KBM-7 (cell line): ENCODE measurements at places on chromosomes 7 and 10.

DNA sequence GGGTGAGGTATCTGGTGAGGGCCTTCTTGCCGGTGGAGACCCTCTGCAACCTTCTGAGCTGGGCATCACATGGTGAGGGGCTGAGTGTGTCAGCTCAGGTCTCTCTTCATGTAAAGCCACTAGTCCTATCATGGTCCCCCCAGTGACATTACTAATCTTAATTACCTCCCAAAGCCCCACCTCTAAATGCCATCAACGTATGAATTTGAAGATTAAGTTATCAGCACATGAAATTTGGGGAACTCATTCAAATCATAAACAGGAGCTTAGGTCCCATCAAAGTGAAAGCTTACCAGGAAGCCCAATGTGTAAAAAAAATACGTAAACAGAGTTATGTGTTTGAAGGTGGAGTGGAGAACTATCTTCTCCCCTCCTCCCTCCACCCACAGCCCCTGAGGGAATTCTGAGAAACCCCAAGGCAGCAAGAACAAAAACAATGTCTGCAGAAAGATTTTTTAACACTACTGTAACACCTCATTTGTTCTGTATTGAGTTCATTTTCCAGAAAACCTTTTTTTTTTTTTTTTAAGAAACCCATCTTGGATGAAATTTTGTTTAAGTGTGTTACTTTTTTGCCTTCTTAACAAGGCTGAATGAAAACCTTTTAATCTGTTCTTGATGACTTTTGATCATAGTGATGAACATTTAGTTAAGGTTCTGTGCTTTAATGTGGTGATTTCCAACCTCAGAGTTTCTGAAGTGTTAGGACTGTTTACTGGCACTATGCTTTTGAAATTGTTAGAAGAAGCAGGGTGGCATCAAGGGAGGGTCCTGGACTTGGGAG is 19.1 kb upstream of the PCGF5 start:
- DNase-seq: no peak

DNA sequence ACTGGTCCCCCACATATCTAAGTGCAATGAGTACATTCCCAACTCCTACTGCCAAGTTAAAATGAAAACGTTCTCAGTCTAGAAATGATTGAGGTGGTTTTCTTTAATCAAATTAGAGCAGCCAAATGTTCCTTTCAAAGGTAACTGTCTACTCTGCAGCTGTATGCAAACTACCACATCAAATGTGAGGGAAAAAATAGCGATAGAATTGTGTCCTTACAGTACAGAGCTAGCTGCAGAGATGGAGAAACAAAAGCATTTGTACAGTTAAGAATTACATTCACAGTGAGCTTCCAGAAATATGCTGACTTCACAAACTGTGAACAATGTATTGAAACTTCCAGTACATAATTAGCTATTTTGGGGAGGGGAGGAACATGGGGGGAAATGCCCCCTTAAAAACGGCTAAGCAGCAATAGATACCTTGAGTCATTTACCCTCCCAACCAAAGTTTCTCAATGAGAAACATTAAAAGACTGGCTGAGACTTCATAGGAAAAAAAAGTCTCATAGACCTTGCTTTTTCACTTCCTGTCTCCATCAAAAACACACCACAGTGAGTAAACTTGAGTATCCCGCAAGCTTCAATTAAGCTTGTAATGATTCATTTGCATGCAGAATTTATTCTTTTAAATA is 22.9 kb downstream of the CDK6 start:
- no peak for DNase-seq

DNA sequence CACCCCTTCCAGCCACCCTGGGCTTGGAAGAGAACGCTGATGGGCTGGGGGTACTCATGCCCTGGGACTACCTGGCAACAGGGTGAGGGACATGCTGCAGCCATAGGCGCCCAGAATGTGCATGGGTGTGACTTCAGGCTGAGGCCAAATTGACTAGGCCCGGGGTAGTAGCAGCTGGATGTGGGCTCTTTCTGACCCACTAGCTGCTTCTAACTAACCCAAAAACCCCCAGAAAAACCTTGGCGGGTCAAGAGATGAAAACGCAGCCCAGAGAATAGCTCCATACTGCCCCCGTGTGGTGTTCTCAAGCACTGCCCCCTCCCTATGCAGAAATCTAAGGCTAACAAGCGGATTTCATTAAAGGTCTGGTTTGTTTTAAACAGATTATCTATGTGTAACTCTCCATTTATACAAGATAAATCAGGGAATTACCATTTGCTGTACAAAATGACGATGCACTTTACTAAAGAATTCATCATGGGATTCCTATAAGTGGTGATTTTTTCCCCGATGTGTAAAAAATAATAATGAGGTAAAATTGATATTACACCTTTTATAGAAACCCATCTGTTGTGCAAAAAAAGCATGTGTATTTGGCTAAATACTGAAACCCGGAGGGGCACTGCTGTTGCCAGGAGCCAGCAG is 4.2 kb downstream of the SMARCD3 start:
- peak; percentile 74 for DNase-seq

DNA sequence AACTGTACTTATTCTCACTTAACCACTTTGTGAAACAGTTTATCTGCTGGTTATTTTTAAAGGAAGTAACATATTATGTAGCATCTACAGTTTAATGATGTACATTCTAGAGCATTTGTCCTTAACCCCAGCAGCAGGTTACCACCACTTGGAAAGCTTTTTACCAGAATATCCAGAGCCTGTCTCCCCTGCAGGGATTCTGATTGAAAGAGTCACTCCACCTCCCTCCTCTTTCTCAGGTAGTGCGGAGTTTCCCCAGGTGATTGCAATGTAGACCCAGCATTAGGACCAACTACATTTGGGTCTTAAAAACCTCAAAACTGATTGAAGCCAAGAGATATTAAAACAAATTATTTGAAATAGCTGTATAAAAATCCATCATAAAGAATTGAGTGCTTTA is 53.1 kb downstream of the NRG3 start:
- no peak for DNase-seq

- peak; percentile 33 for DNase-seq
Measured at GRCh38 chr7:22109761-22110160, 164.1 kb upstream of the CDCA7L start.

- DNase-seq: no peak
Measured at GRCh38 chr7:155228459-155228845, 69.2 kb upstream of the INSIG1 start.

DNA sequence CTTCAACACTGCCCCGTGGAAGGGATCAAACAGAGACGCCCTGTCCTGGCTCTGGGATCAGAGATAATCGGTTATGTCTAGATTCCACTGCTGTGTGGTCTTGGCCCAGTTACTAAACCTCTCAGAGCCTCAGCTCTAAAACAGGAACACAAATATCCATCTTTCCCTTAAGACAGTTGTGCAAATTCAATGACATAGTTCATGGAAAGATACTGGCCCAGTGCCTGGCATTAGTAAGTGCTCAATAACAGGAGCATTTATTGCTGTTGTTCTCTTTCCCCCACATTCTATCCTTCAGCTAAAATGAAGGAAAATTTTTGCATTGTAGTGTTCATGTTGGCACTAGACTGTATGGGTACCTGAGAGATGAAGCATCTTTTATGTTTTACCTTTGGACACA is 58.6 kb downstream of the TACC2 start:
- no peak for DNase-seq

- no peak for DNase-seq
Measured at GRCh38 chr10:49131507-49132361, 2.1 kb downstream of the FAM170B start.
